Bronchial smooth muscle cell (primary cell): ENCODE measurements at places on chromosomes 2 and 18. TPM values are rescaled to one million over a fixed set of nuclear protein-coding genes. Genes with fewer than 3 reads are reported as not detected.

Gene UGT1A3
- total RNA-seq, result not detected in 2 replicates

Gene CRYBA2
- not detected in 2 replicates for total RNA-seq

Gene ONECUT2
- under 0.01 TPM in 1 of 2 replicates, not detected in the other for total RNA-seq

Gene HK2
- total RNA-seq, result 16.9 and 20.6 TPM in 2 replicates

Gene ABCG5
- not detected in 2 replicates for total RNA-seq

Gene AGFG1
- total RNA-seq, result 14.3 and 24.6 TPM in 2 replicates

Gene GRB14
- total RNA-seq, result 0.17 and 4.1 TPM in 2 replicates

Gene SFXN5
- 9.6 and 10.0 TPM in 2 replicates for total RNA-seq

Gene CYP26B1
- total RNA-seq, result 0.52 TPM in 1 of 2 replicates, not detected in the other

Gene IL37
- not detected in 2 replicates for total RNA-seq

Gene MDH1B
- total RNA-seq, result 3.2 TPM in 2 replicates

Gene HOXD13
- not detected in 2 replicates for total RNA-seq

Gene BMP10
- total RNA-seq, result not detected in 2 replicates

Gene EPHA4
- 3.0 and 9.0 TPM in 2 replicates for total RNA-seq

Gene LIPG
- 0.17 and 0.63 TPM in 2 replicates for total RNA-seq

Gene CXCR1
- not detected in 2 replicates for total RNA-seq

Gene RGPD4
- not detected in 2 replicates for total RNA-seq

Gene KANSL1L
- 14.5 and 19.0 TPM in 2 replicates for total RNA-seq

Gene CXXC1
- total RNA-seq, result 38.8 and 57.2 TPM in 2 replicates

Gene CDCA7
- 0.95 and 2.3 TPM in 2 replicates for total RNA-seq

Gene CYBRD1
- 265 and 454 TPM in 2 replicates for total RNA-seq

Gene TAF1B
- total RNA-seq, result 18.3 and 22.8 TPM in 2 replicates

Gene ITGA4
- total RNA-seq, result 46.3 and 84.8 TPM in 2 replicates

Gene GPATCH11
- 3.2 and 3.7 TPM in 2 replicates for total RNA-seq

Gene KLHL29
- 2.0 and 2.5 TPM in 2 replicates for total RNA-seq

Gene CHRND
- not detected in 2 replicates for total RNA-seq

Gene CXCR4
- total RNA-seq, result under 0.01 and 0.09 TPM in 2 replicates

Gene PCARE
- total RNA-seq, result not detected in 2 replicates

Gene BIN1
- 90.5 and 151 TPM in 2 replicates for total RNA-seq

Gene CD28
- not detected in 2 replicates for total RNA-seq
